Brain (organoid and tissue), 16 donors: ENCODE measurements at places on chromosomes 16 and 17. TPM values are rescaled to one million over a fixed set of nuclear protein-coding genes. Genes with fewer than 3 reads are reported as not detected.

The ZSCAN10 gene
- polyA plus RNA-seq = not detected

DNA sequence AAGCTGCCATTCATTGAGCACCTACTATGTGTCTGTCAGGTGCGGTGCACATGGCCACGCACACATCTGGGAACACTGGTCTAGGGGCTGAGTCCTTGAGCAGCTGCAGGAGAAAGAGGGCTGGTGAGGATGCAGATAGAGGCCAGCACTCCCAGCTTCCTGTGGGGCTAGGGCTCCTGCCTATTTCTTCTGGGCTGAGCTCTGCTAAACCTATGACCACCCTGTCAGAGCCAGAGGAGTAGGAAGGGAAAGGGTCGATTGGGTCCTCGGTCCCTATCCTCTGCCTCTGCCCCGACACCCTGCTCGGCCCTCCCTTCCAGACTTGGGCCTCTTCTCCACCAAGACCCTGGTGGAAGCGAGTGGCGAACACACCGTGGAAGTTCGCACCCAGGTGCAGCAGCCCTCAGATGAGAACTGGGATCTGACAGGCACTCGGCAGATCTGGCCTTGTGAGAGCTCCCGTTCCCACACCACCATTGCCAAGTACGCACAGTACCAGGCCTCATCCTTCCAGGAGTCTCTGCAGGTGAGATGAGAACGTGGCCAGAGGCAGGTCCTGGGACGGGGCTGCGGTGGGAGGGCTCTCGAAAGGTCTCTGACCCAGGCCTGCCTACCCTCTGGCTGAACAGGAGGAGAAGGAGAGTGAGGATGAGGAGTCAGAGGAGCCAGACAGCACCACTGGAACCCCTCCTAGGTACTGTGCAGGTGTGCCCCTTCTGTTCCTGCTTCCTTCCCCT lies 4.0 kb upstream of the TMEM88 start:
- no peak for DNase-seq

GRCh38 chr16:88633684-88634140 lies 4.7 kb upstream of the IL17C start:
- DNase-seq = no peak

The OR4D1 gene
- not detected for polyA plus RNA-seq

DNA sequence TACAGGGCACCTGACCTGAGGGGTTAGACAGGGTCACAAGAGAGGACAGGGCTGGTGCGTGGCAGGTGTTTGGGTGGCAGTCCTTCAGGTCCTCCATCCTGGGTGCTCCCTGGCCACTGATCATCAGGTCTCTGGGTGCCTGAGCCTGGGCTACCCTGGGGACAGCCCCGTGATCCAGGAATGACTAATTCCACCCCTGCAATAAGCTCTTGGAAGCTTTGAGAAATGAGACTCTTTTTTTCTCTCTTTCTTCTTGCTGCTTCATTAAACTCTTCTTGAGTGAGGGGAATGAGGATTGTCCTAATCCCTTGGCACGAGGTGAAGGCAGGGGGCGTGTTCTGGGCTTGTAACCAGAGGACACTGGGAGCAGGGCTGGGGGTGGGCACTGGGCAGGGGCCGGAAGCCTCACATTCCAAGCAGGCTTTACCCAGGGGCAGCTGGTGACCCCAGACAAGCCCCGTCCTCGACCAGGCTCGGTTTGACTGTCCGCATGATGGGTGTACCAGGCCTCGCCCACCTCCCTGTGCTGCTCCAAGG lies 21.4 kb upstream of the SPNS2 start:
- no peak for DNase-seq

- peak; percentile 81 for DNase-seq
Measured at GRCh38 chr16:24036614-24037013, 200.8 kb downstream of the PRKCB start.

The PMM2 gene
- polyA plus RNA-seq = 4.8 TPM

The METRNL gene
- polyA plus RNA-seq = 36.9 TPM

- peak; percentile 28 for DNase-seq
Measured at GRCh38 chr17:11388054-11388453, 147.0 kb downstream of the SHISA6 start.

DNA sequence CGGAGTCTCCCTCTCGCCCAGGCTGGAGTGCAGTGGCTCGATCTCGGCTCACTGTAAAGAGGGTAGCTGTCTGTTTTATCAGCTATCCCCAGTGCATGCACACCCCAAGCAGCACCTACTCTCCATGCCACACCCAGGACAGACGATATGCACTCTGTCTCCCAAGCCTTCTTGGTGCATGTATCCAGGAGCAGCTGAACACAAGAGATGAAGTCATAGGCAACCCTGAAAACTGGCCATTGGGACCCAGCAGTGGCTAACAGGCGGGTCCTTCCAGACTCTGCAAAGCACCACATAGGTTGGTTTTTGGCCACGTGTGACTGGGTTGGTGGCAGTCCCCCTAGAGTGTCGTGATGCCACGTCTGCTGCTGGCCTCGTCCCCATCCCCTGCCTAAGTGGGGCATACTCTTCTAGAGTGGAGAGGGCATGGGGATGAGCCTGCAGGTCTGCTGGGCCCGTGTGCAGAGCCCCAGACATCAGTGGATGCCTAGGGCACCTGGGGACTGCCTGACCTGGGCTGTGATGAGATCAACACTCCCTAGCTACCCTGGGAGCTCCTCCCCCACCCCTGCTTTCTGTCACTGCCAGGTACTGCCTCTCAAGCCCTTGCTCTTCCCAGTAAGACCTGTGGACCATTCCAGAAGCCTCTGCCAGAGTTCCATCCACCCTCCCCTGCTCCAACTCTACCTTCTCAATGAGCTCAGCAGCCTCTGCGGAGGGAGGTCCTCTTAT lies 9.3 kb downstream of the PDE6G start:
- no peak for DNase-seq

DNA sequence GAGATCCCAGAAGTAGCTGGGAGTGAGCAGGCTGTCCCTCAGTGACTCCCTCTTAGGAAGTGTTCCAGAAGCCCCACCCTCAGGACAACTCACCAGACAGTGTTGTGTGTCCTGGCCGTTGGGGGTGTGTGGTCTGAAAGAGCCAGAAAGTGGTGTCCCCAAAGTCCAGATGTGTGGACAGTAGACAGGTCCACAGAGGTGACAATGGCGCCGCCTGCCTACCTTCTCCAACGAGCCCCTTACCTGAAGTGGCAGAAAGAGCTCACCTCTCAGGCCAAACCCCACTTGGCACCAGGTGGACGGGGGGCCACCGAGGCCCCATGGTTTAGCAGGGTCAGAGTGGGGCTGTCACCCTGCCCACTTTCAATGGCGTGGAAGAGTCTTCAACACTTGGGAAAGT lies 19.9 kb downstream of the C17orf100 start:
- no peak for DNase-seq

DNA sequence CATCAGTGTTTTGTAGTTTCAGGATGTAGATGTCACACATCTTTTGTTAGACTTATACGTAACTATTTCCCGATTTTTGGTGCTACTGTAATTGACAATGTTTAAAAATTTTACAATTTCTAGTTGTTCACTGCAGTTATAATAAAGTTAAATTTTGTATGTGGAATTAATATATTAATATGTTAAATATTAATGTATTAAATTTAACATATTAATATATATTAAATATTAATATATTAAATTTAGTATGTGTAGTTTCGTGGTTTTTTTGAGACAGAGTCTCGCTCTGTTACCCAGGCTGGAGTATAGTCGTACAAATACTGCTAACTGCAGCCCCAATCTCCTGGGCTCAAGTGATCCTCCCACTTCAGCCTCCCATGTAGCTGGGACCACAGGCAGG lies 5.7 kb upstream of the LGALS3BP start:
- DNase-seq = no peak

The SYCE1L gene
- polyA plus RNA-seq = 9.3 TPM

DNA sequence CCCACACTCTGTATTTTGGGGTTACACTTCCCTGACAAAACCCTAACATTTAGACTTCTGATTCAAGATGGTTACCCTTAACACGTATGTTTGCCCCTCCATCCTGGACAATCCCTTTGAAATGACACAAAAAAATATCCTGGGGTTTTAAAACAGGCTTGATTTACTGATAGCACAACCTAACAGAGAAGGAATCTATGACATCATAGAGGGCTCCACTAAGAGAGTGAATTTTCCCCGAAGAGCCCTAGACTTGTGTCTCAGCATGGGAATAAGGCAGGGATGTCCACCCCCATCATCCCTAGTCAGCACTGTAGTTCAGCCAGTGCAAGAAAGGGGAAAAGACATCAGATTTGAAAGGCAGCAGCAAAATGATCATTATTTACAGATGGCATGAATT lies 15.8 kb upstream of the SRCIN1 start:
- no peak for DNase-seq

GRCh38 chr17:17172001-17172939 lies 33.9 kb downstream of the PLD6 start:
- DNase-seq = no peak

DNA sequence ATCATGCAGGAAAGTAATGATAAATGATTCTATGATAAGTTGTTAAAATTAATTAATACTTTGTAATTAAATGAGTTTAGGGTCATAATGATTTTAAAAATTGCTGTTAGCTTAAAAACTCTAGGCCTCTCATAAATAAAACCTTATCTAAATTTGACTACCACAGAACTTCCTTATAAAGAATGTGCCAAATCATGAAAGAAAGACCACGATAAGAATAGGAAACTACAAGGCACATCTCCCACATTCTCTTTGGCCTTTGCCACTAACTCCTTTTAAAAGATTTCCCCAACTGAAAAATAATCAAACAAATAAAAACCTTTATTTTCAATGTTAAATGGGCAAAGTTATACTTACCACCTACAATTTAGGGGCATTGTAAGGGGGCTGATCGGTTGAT lies 164.6 kb upstream of the C17orf78 start:
- DNase-seq = no peak

The KRTAP2-2 gene
- not detected for polyA plus RNA-seq

The SLC35G6 gene
- polyA plus RNA-seq = not detected

The DDX28 gene
- 9.3 TPM for polyA plus RNA-seq

- DNase-seq = no peak
Measured at GRCh38 chr17:6506679-6507231, 49.6 kb downstream of the PITPNM3 start.

The ARHGDIG gene
- 83.1 TPM for polyA plus RNA-seq

GRCh38 chr16:77674888-77675287 lies 47.4 kb upstream of the NUDT7 start:
- DNase-seq = no peak

The ABCC11 gene
- 0.37 TPM for polyA plus RNA-seq

The RPL26 gene
- polyA plus RNA-seq = 3,177 TPM

The TNP2 gene
- not detected for polyA plus RNA-seq

DNA sequence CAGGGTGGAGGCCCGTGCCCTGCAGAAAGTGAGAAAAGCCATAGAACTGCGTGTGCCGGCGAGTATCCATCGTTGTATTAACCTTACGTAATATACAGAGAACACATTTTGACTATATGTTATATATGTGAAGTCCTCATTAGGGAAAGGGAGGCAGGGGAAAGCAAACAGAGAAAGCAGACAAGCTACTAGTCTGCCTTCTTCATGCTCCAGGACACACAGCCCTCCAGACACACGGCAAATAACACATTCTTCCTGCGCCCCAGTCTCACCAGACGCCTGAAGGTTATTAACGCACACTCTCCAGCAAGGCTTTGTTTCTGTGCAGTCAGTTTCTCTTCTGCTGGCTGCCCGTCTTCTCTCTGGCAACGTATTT lies 28.8 kb downstream of the PRDM7 start:
- DNase-seq = no peak

- no peak for DNase-seq
Measured at GRCh38 chr16:6265968-6266367, 1066.7 kb upstream of the RBFOX1 start.

GRCh38 chr17:42809250-42809649 lies 10.6 kb downstream of the CNTD1 start:
- DNase-seq = no peak

The LITAFD gene
- not detected for polyA plus RNA-seq
